ENCODE measurements at places on chromosomes 4 and X. TPM values are rescaled to one million over a fixed set of nuclear protein-coding genes. Genes with fewer than 3 reads are reported as not detected.
A peak's percentile ranks its signal among the peaks of the same experiment; 100 is the strongest.

- H3K27ac ChIP-seq, result no peak overlapping the region
- no peaks in the 10 kb centered on the region for H3K27me3 ChIP-seq
- no peak overlapping the region for H3K4me3 ChIP-seq
- DNase-seq, result no peak
- H3K36me3 ChIP-seq, result no peaks in the 10 kb centered on the region
Observed at GRCh38 chrX:102067966-102068723, 57.3 kb upstream of the TCEAL2 start.

GRCh38 chrX:68758671-68759070 is 70.2 kb upstream of the EFNB1 start:
- DNase-seq, result no peak
- H3K4me3 ChIP-seq, result no peak overlapping the region
- H3K4me1 ChIP-seq, result no peaks in the 10 kb centered on the region
- no peaks in the 10 kb centered on the region for H3K27me3 ChIP-seq

DNA sequence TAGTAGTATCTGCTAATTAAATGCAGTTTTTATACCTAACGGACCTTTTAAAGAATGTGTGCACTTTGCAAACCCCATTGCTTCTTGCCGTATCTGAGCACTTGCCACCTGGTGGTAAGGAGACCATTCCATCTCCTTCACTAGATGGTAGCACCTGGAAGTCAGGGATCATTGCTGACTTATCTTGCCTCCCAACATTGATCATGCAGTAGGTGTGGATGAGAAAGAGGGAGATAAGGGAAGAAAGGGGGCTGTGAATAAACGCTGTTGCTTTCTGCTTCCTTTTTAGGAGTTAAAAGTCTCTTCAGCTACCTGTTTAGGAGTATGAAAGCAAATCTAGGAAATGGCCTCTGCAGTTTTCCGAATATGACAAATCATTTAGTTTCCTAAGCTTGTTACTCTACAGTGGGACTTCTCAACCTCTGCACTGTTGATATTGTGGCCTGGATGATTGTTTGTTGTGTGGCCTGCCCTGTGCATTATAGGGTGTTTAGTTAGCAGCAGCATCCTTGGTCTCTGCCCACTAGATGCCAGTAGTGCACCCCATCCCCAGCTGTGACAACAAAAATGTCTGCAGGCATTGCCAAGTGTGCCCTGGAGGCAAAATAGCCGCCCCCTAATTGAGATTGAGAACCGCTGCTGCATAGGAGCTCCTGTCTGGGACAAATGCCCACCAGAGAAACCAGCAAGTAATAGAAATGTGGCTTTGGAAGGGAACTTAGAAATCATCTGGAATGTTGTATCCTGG is 38.8 kb downstream of the GAB1 start:
- peaks cover 59% of the 10 kb centered on the region for H3K4me1 ChIP-seq
- no peaks in the 10 kb centered on the region for H3K36me3 ChIP-seq
- DNase-seq, result no peak
- no peak overlapping the region for H3K4me3 ChIP-seq
- H3K27me3 ChIP-seq, result no peaks in the 10 kb centered on the region
- H3K27ac ChIP-seq, result peak overlapping the region; percentile 71

DNA sequence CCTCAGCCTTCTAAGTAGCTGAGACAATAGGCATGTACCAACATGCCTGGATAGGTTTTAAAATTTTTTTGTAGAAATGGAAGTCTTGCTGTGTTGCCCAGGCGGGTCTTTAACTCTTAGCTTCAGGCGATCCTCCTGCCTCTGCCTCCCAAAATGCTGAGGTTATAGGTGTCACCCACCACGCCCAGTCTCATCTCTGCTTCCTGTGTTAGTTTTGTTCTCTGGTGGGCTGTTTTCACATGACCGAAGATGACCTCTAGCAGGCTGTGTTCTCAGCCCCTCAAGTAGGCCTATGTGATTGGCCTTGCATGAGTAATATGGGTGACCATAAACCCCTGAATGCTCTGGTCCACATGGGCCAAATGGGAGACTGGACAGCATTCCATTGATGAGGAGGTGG is 56.8 kb upstream of the MSANTD1 start:
- H3K27ac ChIP-seq, result no peak overlapping the region
- no peaks in the 10 kb centered on the region for H3K4me1 ChIP-seq
- no peaks in the 10 kb centered on the region for H3K27me3 ChIP-seq
- no peak for DNase-seq

SAGE1 gene
- total RNA-seq, result not detected

F11 gene
- total RNA-seq, result not detected

PSAPL1 gene
- not detected for total RNA-seq

HSFX1 gene
- total RNA-seq, result 21.7 TPM
